Effector memory CD4-positive, alpha-beta T cell (primary cell): ENCODE measurements at places on chromosomes 2 and 18.

- DNase-seq: no peak
These were observed 14.9 kb downstream of the VAPA start for GRCh38 chr18:9928646-9929259.

DNA sequence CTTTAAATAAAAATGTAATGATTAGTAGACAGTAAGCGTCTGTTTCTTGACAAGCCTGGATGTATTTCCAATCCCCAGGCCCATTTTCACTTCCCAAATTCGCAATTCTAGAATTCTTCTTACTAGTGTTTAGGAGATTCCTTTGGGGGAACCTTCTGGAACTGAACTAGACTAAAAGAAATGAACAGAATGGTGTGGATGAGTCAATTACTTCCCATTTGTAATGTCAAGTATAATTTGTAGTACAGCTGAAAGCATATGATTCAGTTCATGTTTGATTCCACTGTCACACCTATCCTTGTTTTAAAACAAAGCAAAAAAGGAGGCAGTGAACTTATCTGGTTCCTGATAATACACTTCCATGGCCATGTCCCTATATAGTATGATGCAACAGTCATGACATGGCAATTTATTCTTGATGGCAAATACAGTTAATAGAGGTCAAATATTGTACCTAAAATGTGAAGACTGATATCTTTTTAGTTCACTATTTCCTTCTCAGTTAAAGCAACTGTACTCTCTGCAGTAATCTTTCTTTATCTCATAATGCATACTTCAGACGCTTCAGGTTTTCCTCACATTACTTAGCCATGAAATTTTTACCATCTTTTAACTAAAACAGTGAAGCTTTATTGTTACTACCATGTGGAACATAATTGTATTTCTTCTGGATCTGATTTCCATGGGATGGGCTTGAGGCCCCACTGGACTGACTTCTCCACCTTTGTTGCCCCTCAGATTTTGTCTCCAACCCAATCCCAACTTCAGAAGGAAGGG, 2.0 kb downstream of the IDH1 start:
- no peak for DNase-seq

GRCh38 chr2:229475778-229476177, 204.7 kb upstream of the PID1 start:
- no peak for DNase-seq

DNA sequence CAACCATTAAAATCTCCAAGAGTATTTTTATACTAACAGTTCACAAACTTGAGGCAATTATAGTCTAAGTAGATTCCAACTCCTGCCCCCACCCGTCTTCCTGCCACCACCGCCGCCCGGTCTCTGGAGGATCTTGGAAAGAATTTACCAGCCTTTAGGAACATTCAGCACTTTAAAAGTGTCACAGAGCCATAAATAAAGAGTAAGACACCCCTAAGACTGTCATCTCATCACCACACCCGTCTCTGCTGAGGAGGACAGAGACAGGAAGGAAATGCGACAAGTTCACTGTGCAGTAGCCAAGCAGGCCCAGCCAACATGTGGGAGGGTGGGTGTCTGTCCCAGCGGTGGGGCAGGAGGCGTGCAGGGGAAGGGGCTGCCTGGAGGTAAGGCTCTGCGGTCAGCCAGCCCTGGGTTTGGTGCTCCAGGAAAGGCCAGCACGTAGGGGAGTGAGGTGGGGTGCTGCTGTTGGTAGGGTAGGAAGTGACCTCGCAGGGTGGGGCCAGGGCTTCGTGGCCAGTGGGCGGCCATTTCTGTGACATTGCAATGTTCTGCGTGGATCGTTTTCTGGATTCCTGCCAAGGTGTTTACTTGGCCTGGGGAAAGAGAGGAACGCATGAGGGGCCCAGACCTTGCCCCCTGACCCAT, 111.6 kb downstream of the FAM210A start:
- no peak for DNase-seq

DNA sequence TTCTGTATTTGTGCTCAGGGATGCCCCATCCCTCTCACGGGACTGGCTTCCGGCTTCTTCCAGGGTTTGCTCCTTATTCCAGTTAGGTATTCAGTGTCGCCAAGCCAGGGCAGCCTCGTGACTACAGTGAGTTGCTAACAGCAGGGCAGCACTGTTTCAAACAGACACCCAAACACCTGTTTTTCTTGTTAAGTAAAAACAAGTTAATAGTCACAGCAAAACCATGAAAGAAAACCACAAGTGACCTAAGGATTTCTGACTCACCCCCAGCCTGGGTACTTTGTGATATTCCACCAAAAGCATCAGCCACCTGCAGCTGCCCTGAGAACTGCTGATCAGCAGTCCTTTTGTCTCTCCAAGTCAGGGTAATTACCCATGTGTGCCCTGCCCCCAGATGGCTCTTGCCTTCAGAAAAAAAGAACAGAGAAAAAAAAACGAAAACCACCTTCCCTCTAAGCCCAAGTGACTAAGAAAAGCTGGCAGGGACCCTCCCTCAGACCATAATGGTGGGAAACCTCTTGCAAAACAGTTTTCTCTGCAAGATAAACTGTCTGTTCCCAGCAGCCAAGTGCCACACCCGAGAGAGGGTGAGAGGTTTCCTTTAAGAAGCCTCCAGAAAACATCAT, 178.2 kb downstream of the ANAPC1 start:
- no peak for DNase-seq

DNA sequence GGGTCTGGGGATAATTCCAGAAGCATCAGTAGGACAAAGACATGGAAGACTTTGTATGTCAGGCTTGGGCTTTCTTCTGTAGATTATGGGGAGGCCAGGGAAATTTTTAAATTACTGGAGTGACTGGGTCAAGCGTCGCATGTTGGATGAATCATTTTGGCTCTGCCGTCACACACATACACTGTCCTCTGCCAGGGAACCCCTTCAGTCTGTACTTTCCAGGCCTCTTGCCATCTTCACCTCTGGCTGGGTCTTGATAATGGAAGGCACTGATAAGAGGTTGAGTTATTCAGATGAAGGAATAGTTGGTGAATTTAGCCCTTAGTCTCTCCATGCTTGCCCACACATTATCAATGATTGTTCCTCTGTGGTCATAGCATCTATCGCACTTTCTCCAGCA, 895.1 kb upstream of the CELF4 start:
- DNase-seq: no peak

- DNase-seq: no peak
These were observed 326.9 kb upstream of the GULP1 start for GRCh38 chr2:187964746-187965145.
